ENCODE measurements at places on chromosomes 1 and 21. TPM values are rescaled to one million over a fixed set of nuclear protein-coding genes. Genes with fewer than 3 reads are reported as not detected.

DNA sequence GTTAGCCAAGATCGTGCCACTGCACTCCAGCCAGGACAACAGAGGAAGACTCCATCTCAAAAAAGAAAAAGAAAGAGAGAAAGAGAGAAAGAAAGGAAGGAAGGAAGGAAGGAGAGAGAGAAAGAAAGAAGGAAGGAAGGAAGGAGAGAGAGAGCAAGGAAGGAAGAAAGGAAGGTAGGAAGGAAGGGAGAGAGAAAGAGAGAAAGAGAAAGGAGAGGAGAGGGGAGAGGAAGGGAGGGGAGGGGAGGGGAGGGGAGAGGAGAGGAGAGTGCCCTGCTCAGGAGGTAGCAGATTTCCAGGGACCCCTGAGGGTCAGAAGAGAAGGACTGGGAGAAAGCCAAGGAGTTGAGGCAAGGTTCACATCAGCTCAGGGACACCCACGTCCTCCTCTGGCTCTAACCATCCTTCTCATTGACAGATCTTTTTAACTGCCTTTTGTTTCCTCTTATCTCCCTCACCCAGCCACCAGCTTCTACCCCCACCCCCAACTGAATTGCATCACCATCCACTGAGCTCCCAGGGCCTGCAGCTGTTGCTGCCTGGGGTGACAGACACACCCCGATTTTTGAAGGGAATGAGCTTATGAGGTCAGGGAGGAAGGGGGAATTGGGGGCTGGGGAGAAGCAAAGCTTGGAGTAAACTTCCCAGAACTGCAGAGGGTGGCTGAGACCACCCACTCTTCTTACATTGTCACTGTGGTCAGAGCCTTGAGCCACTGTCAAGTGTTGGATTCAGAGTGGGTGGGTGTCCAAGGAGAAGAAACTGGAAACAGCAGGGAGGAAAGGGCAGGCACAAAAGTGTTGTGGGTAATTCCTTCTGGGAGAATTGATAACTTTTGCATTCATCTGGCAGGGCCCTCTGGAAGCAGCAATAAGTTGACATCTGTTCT, 91.6 kb downstream of the GLUL start:
- H3K27ac ChIP-seq: no peak overlapping the region
- no peaks in the 10 kb centered on the region for H3K4me1 ChIP-seq
- no peak overlapping the region for H3K4me3 ChIP-seq
- DNase-seq: no peak
- no peaks in the 10 kb centered on the region for H3K27me3 ChIP-seq

GRCh38 chr1:84693785-84694184, 3.5 kb upstream of the SSX2IP start:
- H3K27me3 ChIP-seq: no peaks in the 10 kb centered on the region
- no peaks in the 10 kb centered on the region for H3K36me3 ChIP-seq
- H3K27ac ChIP-seq: no peak overlapping the region
- no peak for DNase-seq
- H3K4me3 ChIP-seq: no peak overlapping the region

DNA sequence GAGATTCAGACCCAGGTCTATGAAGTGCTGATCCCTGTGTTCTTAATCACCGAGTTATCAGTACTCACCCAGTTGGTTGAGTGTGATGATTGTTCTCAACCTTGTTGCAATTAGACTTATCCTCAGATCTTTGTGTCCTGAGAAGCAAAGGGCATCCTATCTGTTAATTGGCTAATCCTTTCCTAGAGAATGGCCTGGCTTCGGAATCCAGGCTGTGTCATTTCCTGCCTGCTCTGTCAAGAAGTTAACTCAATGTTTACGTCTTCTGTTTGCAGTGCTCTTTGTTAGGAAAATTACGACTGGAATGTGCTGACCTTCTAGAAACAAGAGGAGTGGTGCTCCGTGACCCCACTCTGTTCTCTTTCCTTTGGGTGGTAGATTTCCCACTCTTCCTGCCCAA, 14.7 kb downstream of the GAS5 start:
- H3K36me3 ChIP-seq: peaks cover 7% of the 10 kb centered on the region
- no peak overlapping the region for H3K4me3 ChIP-seq
- H3K27me3 ChIP-seq: no peaks in the 10 kb centered on the region
- no peak for DNase-seq

- no peak for DNase-seq
- H3K4me1 ChIP-seq: no peaks in the 10 kb centered on the region
- H3K27ac ChIP-seq: no peak overlapping the region
- no peaks in the 10 kb centered on the region for H3K27me3 ChIP-seq
- H3K36me3 ChIP-seq: no peaks in the 10 kb centered on the region
Measured at GRCh38 chr1:55347866-55348265, 132.7 kb upstream of the USP24 start.

DNA sequence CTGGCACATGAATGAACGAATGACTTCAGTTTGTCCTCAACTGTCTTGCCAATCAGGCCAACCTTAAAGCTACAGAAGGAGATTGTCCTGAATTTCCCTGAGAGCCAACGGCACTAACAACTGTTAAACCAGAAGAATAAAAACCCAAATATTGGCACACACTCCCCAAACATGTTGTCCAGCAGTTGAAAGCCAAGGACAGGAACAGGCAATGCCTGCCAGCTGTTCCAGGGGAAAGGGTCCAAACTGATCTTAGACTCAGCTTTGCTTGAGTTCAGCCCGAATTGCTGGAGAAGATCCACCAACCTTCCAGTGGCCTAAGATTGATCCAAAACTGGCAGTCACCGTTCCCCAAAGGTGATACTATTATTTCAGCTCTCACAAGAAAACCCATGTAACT, 22.4 kb upstream of the AHCTF1 start:
- no peak overlapping the region for H3K4me3 ChIP-seq
- no peaks in the 10 kb centered on the region for H3K4me1 ChIP-seq
- no peaks in the 10 kb centered on the region for H3K27me3 ChIP-seq
- DNase-seq: no peak
- H3K27ac ChIP-seq: no peak overlapping the region

- DNase-seq: no peak
- no peaks in the 10 kb centered on the region for H3K36me3 ChIP-seq
- no peaks in the 10 kb centered on the region for H3K27me3 ChIP-seq
Measured at GRCh38 chr1:93552741-93553455, 105.0 kb downstream of the FNBP1L start.

DNA sequence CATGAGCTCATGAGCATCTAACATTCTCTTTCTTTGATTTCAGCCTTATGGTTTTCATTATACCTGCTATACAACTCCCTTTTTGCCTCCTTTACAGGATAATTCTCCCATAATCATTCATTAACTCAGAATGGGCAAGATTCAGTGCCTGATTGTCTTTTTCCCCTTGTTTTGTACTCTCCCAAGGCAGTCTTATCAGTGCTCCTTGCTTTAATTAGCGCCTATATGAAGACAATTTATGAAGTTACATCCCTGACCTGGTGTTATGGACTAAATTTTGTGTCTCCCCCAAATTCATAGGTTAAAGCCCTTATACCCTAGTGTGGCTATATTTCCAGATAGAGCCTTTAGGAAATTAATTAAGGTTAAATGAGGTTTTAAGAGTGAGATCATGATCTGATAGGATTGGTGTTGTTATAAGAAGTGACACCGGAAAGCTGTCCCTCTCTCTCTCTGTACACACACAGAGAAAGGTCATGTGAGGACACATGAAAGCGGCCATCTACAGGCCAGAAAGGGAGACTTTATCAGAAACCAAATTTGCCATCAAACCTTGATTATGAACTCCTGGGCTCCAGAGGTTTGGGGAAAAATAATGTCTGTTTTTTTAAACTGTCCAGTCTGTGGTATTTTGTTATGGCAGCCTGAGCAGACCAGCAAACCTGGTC, 185.8 kb upstream of the CHODL start:
- H3K4me1 ChIP-seq: no peaks in the 10 kb centered on the region
- no peak overlapping the region for H3K27ac ChIP-seq
- H3K4me3 ChIP-seq: no peak overlapping the region
- H3K27me3 ChIP-seq: no peaks in the 10 kb centered on the region

Gene MPL
- 0.20 TPM for polyA plus RNA-seq

Gene PCAT6
- 2.8 TPM for polyA plus RNA-seq

Gene KCNE2
- polyA plus RNA-seq: 0.50 TPM

Gene ARHGEF16
- 8.8 TPM for polyA plus RNA-seq
